Stimulated activated CD8-positive, alpha-beta memory T cell treated with anti-CD3 and anti-CD28 coated beads, Interleukin-4, amount 100 ng/mL, for 24 hours (primary cell): ENCODE measurements at places on chromosomes 7 and 10.

DNA sequence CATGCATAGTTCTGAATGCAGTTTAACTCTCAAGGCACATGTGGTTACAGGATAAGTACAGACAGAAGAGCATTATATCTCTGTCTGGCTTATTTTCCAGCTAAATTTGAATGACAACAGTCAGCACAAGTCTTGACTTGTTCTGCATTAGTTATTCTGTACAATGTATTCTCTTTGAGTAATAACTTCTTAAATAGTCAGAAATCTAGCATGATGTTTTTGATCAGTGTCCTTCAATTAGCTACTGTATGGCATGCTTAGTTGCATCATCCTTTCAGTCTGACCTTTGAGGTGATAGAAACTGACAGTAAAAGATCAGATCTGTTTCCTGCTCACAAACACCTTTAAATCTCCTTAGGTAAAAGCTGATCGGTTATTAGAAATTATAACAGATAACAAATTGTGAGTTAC is 118.1 kb downstream of the ARL4A start:
- DNase-seq: no peak

GRCh38 chr7:22811746-22812280 is 10.8 kb downstream of the TOMM7 start:
- DNase-seq: no peak

GRCh38 chr7:135459076-135459475 is 50.8 kb downstream of the CNOT4 start:
- no peak for DNase-seq

DNA sequence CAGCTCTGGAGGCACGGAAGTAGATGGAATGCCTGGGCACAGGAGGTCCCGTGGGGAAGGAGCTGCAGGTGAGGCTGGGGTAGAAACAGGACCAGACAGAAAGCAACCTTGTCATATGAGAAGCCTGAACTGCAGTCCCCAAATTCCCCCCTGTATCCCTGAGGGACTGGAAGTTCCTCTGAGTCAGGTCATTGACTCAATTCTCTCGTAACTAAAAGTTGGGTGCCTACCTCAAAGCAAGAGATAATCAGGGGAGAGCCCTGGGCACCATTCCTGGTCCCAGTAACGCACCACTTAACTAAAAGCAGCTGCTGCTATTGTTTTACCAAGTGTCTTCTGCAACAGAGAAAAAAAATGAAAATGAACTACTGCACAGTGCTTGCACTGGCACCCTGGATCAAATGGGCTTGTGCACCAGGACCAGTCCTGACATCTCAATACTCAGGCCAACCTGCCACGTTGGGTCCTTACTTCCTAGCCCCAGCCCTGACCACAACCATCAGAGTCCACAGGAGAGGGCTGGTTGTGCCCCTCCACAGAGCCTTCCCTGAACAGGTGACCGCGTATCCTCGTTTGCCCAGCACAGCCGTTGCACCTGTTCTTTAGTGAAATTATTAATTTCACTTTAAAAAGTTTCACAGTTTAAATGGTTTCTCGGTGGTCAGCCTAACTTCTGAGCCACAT is 79.3 kb downstream of the GRID1 start:
- no peak for DNase-seq
